SHP77 (cell line): ENCODE measurements at places on chromosomes 2 and 18.
A peak's percentile ranks its signal among the peaks of the same experiment; 100 is the strongest.

- no peak for DNase-seq
Measured at GRCh38 chr2:239472235-239472775, 71.5 kb upstream of the HDAC4 start.

GRCh38 chr2:212015588-212015987, 523.0 kb downstream of the ERBB4 start:
- no peak for DNase-seq

DNA sequence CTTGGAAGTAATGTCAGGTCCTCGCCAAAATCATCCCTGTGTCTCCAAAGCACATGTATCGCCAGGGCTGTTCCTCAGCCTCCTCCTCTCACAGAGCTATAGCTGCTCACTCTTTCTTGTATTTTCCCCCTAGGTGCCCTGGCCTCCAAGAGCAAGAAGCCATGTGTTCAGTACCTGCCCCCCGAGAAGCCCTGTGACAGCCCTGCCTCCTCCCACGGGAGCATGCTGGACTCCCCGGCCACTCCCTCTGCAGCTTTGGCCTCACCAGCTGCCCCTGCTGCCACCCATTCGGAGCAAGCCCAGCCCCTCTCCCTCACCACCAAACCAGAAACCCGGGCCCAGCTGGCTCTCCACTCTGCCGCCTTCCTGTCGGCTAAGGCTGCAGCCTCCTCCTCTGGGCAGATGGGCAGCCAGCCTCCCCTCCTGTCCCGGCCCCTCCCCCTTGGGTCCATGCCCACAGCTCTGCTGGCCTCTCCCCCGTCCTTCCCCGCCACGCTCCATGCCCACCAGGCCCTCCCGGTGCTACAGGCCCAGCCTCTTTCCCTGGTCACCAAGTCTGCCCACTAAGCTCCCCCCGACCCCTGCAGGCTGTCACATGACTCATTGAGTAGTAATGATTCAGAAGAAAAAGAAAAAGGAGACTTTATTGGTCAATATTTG, 18.8 kb downstream of the TGOLN2 start:
- peak; percentile 92 for DNase-seq

GRCh38 chr18:44796429-44797428, 116.0 kb downstream of the SETBP1 start:
- no peak for DNase-seq

GRCh38 chr18:62354151-62354550, 29.0 kb downstream of the TNFRSF11A start:
- no peak for DNase-seq

- no peak for DNase-seq
Measured at GRCh38 chr2:27202854-27203253, 9.0 kb upstream of the ATRAID start.

DNA sequence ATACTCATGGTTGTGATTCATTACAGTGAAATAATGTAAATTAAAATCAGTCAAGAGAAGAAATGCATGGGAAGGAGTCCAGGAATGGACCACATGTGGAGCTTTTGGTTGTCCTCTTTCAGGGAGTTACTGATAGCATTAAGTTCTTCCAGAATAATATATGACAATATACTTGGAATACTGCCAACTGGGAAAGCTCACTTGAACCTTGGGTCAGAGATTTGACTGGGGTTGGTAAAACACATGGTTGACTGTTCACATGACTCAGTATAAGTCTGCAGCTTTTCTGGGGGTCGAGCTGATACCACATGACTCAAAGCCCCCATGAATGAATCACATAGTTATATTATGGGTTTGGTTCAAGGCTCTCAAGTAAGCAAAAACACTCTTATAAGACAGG, 1109.0 kb upstream of the CHAC2 start:
- DNase-seq, result no peak

DNA sequence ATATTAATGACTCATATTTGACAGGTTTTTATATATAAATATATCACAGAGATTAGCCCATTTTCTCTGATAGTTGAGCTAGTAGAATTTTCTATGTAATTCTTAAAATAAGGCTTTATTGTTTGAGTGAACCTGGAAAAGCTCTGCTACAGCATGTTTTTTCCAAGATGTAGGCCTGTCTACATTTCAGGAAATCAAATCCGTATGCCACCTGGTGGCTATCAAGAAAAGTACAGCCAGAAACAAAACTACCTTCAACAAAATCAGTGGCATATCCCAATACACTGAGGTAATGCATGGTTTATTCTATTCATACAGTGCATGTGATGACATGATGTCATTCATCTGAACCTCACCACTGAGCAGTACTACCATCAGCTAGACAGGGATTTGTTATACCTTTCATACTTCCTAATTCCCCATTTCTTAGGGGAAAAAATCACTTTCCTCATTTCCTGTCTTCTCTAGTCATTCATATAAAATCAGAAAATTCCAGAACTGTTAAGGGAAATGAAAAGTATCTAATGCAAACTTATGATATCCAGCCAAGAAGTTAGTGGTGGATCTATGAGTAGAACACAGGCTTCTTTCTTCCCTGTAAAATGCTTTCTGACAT, 310.4 kb upstream of the SYT4 start:
- DNase-seq, result peak; percentile 56

GRCh38 chr18:52869349-52869923, 529.4 kb downstream of the DCC start:
- DNase-seq, result no peak

- DNase-seq, result no peak
Measured at GRCh38 chr2:63046552-63046951, 4.1 kb upstream of the OTX1 start.

DNA sequence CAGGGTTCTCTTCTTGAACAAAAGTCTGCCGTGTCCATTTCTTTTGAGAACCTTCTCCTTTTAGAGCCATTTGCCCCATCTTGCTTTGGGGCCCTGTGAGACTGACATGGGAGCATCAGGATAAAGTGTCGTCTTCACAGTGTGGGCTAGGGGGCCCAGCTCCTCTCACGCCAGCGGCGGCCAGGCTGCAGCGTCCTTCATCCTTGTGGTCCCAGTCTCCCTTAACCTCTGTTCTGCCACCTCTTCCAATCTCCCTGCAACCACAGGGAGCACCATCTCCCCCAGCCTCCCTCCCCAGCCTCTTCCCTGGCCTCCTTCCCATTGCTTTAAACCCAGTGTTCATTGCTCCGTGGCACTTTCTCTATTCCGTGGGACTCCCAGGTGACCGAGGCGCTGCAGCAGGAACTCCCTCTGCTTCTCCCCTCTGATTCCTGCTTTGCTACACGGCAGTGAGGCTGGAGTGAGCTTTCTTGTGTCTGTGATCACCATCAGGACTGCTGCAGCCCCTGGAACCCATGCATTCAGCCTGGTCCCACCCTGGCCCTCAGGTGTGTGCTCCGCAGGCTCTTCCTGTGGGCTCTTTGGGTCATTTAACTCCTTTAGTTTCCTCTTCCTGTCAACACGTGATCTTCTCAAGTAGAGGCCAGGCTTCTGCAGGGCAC, 234.1 kb downstream of the MYT1L start:
- DNase-seq, result no peak

- no peak for DNase-seq
Measured at GRCh38 chr18:32803568-32803967, 30.7 kb upstream of the KLHL14 start.

GRCh38 chr18:50143886-50144285, 51.1 kb downstream of the MYO5B start:
- no peak for DNase-seq

DNA sequence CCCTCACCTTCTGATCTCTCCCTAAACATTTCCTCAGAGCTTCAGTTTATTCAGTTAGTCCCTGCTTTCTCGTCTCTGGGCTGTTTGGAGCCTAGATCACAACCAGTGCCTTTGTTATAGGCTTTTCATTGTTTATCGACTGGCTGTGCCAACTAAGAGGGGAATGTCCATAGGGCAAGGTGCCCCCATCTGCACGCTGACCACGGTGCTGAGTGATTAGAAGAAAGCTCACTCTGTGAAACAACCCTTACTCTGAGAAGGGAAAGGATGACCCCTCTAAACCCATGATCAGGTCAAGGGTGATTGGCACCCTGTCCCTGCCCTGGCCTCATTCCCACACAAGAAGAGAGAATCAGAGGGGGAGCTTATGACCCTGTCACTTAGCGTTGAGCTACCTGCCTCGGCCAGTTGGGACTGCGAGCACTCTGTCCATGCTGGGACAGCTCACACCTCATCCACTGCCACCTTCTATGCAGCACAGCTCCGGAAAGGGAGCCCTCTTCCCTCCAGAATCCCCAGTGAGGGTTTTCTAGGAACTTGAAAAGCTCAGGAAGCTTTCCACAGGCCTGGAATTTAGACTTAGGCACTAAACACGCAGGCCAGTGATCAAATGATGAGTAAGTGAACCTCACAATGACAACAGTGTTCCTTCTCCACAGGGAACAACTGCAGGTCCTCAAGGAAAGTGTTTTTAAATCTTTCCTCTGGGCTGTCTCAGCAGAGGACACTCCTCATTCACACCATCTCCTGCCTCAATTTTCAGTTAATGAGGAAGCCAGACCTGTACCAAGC, 2.3 kb upstream of the ACTG2 start:
- DNase-seq, result no peak

GRCh38 chr2:128276878-128277675, 41.6 kb downstream of the HS6ST1 start:
- DNase-seq, result no peak

GRCh38 chr2:200765139-200765951, 46.4 kb upstream of the BZW1 start:
- DNase-seq, result no peak

- no peak for DNase-seq
Measured at GRCh38 chr2:188265315-188265714, 26.4 kb upstream of the GULP1 start.

- DNase-seq, result peak; percentile 16
Measured at GRCh38 chr2:82731824-82732223, 1727.3 kb downstream of the SUCLG1 start.

DNA sequence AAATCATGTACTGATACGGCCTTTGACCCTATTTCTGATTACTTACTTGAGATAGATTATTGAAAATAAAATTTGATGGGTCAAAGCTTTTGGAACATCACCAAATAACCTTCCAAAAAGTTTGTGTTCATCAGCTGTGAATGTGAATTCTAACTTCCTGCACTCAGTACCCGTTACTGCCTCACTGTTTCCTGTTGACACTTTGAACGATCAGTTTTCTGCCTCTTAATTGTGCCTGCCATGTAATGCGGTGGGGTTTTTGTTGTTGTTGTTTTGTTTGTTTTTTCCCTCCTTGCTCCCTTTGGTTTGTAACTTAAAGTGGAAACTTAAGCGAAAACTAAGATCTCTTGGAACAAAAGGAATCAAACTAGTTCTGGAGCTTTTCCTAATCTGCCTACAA, 18.9 kb downstream of the ATG16L1 start:
- DNase-seq, result no peak

DNA sequence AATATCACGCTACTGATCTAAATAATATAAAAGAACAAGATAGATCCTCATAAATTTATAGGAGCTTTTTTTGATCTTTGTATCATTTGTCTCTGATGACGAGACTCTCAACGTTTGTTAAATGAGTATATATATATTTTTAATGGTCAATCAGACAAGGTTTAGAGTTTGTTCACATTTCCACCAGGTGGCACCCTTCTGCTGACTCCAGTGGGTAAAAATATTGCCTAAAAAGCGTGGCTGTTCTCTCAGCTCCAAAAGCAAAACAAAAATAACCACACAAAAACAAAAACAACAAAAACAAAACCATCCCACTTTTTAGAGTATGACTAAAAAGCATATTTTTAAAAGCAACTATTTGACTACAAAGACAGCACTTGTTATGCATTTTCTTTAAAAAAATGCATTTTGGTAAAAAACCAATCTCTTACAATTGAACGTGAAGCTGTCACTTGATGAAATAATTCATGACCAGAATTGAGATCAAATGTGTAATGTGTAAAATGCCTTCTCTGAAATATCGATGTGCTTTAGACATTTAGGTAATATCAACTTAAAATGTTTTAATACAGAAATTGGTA, 723.2 kb downstream of the DPP10 start:
- peak; percentile 53 for DNase-seq
